Smooth muscle cell of bladder (primary cell): ENCODE measurements at places on chromosomes 12 and 14. TPM values are rescaled to one million over a fixed set of nuclear protein-coding genes. Genes with fewer than 3 reads are reported as not detected.

The AREL1 gene
- total RNA-seq, result 23.5 and 24.4 TPM in 2 replicates

The TRIM9 gene
- total RNA-seq, result under 0.01 and 0.18 TPM in 2 replicates

The C3AR1 gene
- 0.14 and 0.18 TPM in 2 replicates for total RNA-seq

The SYT10 gene
- not detected in 2 replicates for total RNA-seq

The CCDC38 gene
- not detected in 2 replicates for total RNA-seq

The IL26 gene
- not detected in 2 replicates for total RNA-seq

The ANKRD33 gene
- total RNA-seq, result 0.09 TPM in 1 of 2 replicates, not detected in the other

The CLMN gene
- total RNA-seq, result 1.9 and 2.1 TPM in 2 replicates
